A549 treated with GW870086 at 1 μM for 4 hours (cell line): ENCODE measurements at places on chromosomes 3 and 15. TPM values are rescaled to one million over a fixed set of nuclear protein-coding genes. Genes with fewer than 3 reads are reported as not detected.

The CDC25A gene
- 8.4 to 10.6 TPM (median 8.9 TPM) in 5 replicates for total RNA-seq

The UBA7 gene
- total RNA-seq, result 0.32 to 1.0 TPM (median 0.60 TPM) in 5 replicates

The GAP43 gene
- 0.09 to 0.10 TPM in 2 of 5 replicates, not detected in the others for total RNA-seq

The HDDC3 gene
- 27.1 to 34.8 TPM (median 30.9 TPM) in 5 replicates for total RNA-seq

The UBE2E2 gene
- 40.0 to 49.9 TPM (median 45.4 TPM) in 5 replicates for total RNA-seq

The VEPH1 gene
- 0.31 to 1.0 TPM (median 0.61 TPM) in 5 replicates for total RNA-seq

The CCDC39 gene
- total RNA-seq, result 0.17 TPM in 1 of 5 replicates, not detected in the others

The KCNMB2 gene
- not detected in 5 replicates for total RNA-seq

The ZNF710 gene
- 11.5 to 15.5 TPM (median 14.3 TPM) in 5 replicates for total RNA-seq

The PSTPIP1 gene
- not detected in 5 replicates for total RNA-seq

The ELL3 gene
- 1.3 to 2.4 TPM (median 1.7 TPM) in 5 replicates for total RNA-seq

The ZBBX gene
- total RNA-seq, result not detected in 5 replicates

The RGMA gene
- 0.17 to 0.69 TPM (median 0.27 TPM) in 5 replicates for total RNA-seq

The KBTBD13 gene
- not detected in 5 replicates for total RNA-seq

The ZIC1 gene
- total RNA-seq, result 0.38 TPM in 1 of 5 replicates, not detected in the others

The ALS2CL gene
- total RNA-seq, result 5.8 to 9.4 TPM (median 8.6 TPM) in 5 replicates

The HRG gene
- not detected in 5 replicates for total RNA-seq

The THRB gene
- 1.1 to 1.4 TPM (median 1.3 TPM) in 5 replicates for total RNA-seq

The LRRK1 gene
- total RNA-seq, result 13.7 to 18.2 TPM (median 17.3 TPM) in 5 replicates

The RPS27L gene
- total RNA-seq, result 363 to 430 TPM (median 408 TPM) in 5 replicates

The MGLL gene
- total RNA-seq, result 64.9 to 77.9 TPM (median 72.2 TPM) in 5 replicates

The CLDN16 gene
- total RNA-seq, result not detected in 5 replicates

The HHATL gene
- 0.31 TPM in 1 of 5 replicates, not detected in the others for total RNA-seq

The MAGI1 gene
- total RNA-seq, result 2.7 to 4.6 TPM (median 3.8 TPM) in 5 replicates

The CAND2 gene
- total RNA-seq, result 0.29 to 0.48 TPM (median 0.39 TPM) in 5 replicates

The RFC4 gene
- 43.2 to 61.5 TPM (median 47.5 TPM) in 5 replicates for total RNA-seq

The GTF2A2 gene
- total RNA-seq, result 171 to 207 TPM (median 187 TPM) in 5 replicates

The NOX5 gene
- total RNA-seq, result 0.14 to 0.37 TPM (median 0.22 TPM) in 5 replicates

The CDHR4 gene
- 0.21 to 0.52 TPM (median 0.32 TPM) in 4 of 5 replicates, not detected in the other for total RNA-seq

The MUSTN1 gene
- total RNA-seq, result 0.35 TPM in 1 of 5 replicates, not detected in the others

The ECE2 gene
- total RNA-seq, result not detected in 5 replicates

The RPLP1 gene
- 3,505 to 4,675 TPM (median 3,669 TPM) in 5 replicates for total RNA-seq

The ARID3B gene
- total RNA-seq, result 2.0 to 3.7 TPM (median 3.0 TPM) in 5 replicates

The UROC1 gene
- total RNA-seq, result not detected in 5 replicates

The BCHE gene
- total RNA-seq, result 0.73 to 1.2 TPM (median 1.0 TPM) in 5 replicates

The NRG4 gene
- 0.29 to 1.1 TPM (median 0.54 TPM) in 5 replicates for total RNA-seq

The GPR160 gene
- total RNA-seq, result 1.2 to 2.1 TPM (median 1.6 TPM) in 5 replicates

The WDR93 gene
- 0.10 to 0.19 TPM (median 0.18 TPM) in 5 replicates for total RNA-seq

The CASR gene
- not detected in 5 replicates for total RNA-seq

The TTLL13 gene
- 0.17 to 0.51 TPM (median 0.24 TPM) in 4 of 5 replicates, not detected in the other for total RNA-seq

The VPS33B gene
- total RNA-seq, result 12.3 to 17.6 TPM (median 15.0 TPM) in 5 replicates
